ENCODE measurements at places on chromosomes 13 and 19.

GRCh38 chr19:31135841-31136240 is 213.4 kb downstream of the TSHZ3 start:
- no peak for DNase-seq

GRCh38 chr19:20423381-20424197 is 142.0 kb downstream of the ZNF737 start:
- peak; percentile 54 for DNase-seq

DNA sequence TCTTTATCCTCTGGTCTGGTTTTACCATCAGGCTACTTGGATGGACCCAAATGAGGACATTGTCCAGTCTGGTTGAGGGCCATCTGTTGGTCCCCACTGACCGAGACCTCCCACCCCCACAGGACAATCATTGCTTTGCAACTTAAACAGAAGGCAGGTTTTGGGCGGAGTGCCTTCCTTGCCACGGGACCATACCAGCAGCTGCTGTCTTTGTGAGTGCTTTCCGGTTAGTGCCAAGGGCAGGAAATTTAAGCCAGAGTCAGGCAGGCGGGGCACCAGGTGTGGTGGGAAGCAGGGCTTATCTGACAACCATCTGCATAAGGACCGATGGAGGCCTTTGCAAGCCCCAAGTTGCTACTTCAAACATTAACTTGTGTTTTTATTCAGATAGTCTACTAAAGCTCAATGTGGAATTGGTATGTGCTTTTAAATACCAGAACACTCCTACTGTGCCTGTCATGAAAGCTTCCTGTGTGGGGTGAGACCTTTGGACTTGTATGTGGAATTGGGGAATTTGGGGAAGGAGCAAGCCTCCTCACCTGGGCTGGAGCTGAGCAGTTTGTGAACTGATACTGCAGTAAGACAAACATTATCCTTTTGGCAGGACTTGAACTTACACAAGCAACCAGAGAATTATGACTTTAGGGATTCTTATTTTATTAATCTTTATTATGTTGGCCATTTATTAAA is 39.3 kb upstream of the UBE2L5 start:
- DNase-seq: no peak

GRCh38 chr13:33752597-33752996 is 65.4 kb upstream of the RFC3 start:
- no peak for DNase-seq
